ENCODE measurements at places on chromosomes 1 and 21. TPM values are rescaled to one million over a fixed set of nuclear protein-coding genes. Genes with fewer than 3 reads are reported as not detected.

DNA sequence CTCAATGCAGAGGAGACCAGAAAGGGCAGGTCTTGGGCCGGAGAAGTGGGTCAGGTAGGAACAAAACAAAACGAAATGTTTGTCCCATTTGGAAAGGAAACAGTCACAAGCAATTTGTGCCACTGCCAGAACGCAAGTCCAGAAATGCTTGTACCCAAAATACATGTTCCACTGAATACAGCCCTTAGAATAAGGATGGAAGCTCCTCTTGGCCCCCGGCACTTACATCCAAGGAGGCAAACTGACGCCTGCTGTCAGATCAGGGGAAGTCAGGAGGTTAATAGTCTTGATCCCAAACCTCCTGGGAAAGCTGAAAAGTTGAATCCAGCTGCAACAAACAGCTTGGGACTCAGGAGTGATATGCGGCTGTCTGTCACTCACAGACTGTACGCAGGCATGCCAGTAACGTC is 75.9 kb upstream of the GALNT2 start:
- no peak for DNase-seq

DNA sequence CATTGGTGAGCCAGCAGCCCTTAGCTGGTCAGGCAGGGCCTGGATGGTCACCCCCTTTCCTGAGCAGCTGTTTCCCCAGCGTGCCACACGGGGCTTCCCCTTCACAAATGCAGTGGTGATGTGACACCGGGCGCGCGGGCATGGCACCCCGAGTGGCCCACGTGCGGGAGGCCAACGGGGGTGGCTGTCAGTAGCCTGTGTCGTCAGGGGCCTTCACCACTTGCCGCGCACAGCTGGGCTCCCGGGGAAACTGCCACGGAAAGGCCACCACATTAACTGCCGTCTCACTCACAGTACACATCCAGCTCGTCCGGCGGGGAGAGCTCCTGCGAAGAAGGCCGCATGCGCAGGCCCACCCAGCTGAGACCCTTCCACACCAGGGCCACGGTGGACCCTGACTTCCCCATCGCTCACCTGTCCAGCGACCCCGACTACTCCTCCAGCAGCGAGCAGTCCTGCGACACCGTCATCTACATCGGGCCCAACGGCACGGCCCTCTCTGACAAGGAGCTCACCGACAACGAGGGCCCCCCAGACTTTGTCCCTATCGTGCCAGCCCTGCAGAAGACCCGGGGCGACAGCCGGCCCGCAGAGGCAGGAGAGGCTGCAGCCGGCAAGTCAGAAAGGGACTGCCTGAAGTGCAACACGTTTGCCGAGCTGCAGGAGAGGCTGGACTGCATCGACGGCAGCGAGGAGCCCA is 530.5 kb downstream of the KIF26B start:
- no peak for DNase-seq

The PPIE gene
- 33.8 TPM for total RNA-seq

The INAVA gene
- 2.3 TPM for total RNA-seq

The NOS1AP gene
- total RNA-seq = 2.0 TPM

The NECAP2 gene
- 145 TPM for total RNA-seq

GRCh38 chr1:171345536-171345935 is 31.6 kb downstream of the FMO4 start:
- no peak for DNase-seq

The S100A8 gene
- total RNA-seq = not detected

DNA sequence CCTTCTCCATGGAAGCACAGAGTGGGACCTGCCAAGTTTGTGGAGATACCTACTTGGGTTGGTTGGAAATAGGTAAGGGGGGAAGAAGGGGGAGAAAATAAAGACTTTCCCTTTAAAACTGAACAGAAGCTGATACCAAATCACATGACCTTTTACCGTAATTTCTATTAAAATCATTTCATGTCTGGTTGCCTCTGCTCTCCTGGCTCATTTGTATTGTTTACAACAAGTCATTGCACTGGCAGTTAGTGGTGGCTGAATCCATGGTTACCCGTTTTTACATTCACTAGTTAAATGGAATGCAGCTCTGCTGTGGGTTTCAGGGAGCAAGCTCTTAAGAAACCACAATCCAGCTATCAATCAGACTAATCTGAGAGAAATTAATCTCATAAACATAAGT is 353.7 kb upstream of the ESRRG start:
- DNase-seq = no peak

DNA sequence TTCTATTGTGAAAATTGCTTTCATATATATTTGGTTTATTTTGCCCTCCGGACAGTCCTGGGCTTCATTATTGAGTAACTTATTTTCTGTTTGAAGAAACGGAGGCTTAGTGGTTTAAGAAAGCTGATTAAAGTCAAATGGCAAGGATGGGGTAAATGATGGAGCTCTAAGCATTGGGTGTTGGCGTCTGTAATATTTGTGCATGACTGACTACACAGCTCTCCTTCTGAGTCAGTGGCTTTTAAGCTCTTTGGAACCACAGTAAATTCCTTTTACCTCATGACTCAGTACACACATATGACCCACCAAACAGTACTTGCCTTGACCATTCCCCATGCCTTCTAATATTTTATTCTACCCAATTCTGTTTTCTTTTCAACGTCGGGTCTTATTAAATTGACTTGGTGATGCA is 21.0 kb downstream of the B3GALT5 start:
- DNase-seq = no peak

DNA sequence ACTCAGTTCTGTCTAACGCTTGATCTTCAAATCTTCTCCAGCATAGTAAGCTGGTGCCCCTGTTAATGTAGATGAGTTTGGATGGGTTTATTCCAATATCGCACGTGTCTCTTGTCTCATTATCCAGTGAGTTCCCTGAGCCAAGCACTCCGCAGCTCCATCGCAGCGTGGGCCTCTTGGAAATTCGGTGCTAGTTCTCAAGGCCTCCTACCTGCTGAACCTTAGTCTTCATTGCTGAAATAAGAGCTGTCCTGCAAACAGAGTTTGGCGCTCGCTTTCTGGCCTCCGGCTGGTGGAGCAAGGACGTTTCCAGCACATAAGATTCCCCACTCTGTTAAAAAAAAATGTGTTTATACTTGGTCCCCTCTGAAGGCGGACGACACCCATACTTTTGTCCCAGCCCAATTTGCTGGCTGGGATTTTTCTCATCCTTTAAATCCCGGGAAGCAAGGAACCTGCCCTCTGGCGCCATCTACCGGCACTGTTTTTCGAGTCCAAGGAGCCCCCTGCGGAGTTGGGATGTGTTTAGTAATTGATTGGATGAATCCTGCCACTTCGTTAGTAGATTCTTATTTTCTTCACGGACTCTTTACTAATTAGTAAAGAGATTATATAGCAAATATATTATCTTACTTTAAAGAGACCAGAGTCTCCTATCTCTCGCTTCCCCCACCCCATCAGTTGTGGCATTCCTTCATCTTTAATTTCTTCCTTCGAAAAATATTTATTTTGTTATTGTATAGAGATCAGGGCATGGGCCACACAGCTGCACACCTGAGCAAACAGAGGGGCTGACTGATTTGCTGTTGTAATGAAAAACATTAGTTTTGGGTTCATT is 14.7 kb downstream of the JUN start:
- DNase-seq = no peak

DNA sequence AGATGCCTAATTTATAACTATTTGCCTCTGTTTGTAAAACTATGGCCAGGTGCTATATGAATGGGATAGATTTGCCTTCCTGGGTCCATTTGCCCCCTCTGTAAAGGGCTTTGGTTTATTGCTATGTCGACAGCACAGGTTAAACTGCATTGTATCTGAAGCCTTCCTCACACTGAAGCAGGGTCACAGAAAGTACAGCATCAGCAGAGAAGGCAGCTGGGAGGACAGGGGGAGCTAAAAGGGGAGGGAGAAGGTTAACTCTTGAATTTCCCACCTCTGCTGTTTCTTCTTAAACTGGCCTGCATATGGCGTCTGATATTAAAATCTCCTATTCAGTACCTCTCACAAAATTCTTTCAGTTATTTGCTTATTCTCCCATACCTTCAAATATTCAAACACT is 297.4 kb downstream of the TM2D1 start:
- DNase-seq = no peak

- DNase-seq = no peak
Measured at GRCh38 chr21:36254106-36254941, 65.7 kb upstream of the MORC3 start.

The SELL gene
- 0.05 TPM for total RNA-seq

- no peak for DNase-seq
Measured at GRCh38 chr1:23035823-23036452, 16.7 kb downstream of the KDM1A start.

- no peak for DNase-seq
Measured at GRCh38 chr1:111198836-111199235, 1.6 kb downstream of the DENND2D start.

- no peak for DNase-seq
Measured at GRCh38 chr1:212201461-212201860, 83.7 kb upstream of the PPP2R5A start.

DNA sequence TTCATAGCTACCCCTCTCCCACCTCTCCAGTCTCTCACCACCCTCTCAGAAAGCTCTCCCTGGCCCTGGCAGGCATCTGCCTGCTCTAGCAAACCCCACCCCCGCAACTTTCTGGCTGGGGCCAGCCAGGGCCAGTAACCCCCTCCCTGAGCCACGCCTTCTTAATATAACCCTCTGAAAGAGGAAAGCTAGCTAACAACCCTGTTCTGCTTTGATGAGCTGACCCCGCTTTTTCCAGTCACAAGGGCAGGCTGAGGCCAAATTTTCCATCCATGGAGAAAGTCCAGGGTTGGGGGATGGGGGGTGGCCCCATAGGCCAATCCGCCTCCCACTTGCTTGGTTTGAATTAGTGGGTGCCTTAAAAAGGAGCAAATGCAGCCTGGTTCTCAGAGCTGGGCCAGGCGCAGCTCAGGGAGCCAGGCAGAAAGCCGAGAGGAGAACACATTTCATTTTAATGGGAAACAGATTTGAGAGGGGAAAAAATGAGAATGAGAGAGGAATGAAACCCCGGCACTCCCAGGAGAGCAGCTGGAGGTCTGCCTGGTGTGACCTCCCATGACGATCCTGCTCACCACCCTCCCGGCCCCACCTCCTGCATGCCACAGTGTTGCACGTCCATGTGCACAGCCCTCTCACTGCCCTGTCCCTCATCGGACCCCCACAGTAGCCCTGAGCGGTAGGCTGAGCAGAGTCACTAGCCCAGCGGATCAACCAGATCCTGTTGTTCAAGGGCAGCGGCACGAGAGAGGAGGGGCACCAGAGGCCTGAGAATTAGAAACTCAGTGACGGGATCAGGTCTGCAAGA is 62.3 kb downstream of the OPTC start:
- DNase-seq = no peak

GRCh38 chr1:24316645-24317044 is 2.5 kb upstream of the GRHL3 start:
- DNase-seq = no peak

- DNase-seq = no peak
Measured at GRCh38 chr1:87089823-87090222, 175.4 kb downstream of the HS2ST1 start.

The TMIGD3 gene
- total RNA-seq = not detected

Measured in glomerular endothelial cell (primary cell).